ENCODE measurements at places on chromosomes 11 and 22.

- peak; percentile 37 for DNase-seq
These were observed 45.0 kb downstream of the OR6Q1 start for GRCh38 chr11:58075781-58076180.

DNA sequence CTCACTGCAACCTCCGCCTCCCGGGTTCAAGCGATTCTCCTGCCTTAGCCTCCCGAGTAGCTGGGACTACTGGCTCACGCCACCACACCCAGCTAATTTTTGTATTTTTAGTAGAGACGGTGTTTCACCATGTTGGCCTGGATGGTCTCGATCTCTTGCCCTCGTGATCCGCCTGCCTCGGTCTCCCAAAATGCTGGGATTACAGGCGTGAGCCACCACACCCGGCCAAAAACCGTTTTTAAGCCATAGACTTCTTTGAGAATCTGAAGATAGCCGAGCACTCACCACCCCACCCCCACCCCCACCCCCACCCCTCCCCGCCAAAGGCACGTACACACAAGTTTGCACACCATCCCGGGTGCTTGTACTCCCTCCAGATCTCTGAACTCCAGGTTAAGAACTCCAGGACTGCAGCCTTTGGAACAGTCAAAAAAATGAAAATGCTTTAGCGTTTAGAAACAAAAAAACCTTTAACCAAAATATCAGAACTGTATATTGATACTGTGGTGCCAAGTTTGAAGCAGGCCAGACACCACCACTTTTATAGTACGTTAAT is 1.5 kb downstream of the CRKL start:
- DNase-seq, result no peak

- DNase-seq, result no peak
These were observed 375.4 kb downstream of the DDX10 start for GRCh38 chr11:109040303-109040702.

DNA sequence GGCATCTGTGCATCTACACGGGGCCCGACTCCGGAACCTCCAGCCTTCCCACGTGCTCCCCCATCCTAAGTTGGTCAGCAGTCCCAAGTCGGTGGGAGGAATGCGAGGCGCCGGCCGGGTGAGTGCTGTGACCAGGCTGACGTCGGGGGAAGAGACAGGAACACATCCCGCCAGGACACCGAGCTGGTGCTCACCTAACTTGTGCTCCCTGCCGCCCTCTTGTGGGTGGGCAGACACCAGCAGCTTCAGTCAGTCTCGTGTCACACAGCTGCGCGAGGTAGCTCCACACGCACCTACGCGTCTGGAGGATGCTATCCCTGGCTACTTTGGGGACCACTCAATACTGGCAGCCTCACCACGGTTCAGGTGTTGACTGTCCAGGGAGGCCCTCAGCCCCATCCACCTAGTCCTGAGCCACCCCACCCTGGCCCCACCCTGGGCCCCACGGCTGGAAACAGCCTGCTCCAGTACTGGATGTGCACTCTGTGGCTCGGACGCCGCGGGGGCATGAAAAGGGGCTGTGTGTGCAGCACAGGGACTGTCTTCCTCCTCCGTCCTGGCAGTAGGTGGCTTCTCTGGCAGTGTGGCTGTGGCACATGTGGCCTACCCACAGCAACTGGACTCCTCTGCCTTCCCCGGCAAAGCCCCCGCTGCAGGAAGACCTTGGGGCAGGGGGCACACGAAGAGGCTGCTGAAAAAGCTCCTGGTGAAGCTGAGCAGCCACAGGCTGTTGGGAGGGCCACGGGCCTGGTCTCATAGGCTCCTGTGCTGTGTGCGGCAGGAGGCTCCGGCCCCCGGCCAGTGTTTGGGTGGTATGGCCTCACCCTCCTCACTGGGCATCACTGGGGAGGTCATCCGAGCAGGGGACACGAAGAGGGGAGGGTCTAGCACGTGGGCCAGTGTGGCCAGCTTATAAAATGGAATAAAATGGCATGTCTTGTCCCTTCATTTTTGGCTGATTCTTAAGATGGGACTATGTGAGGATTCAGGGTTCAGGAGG is 11.2 kb upstream of the BID start:
- peak; percentile 44 for DNase-seq

DNA sequence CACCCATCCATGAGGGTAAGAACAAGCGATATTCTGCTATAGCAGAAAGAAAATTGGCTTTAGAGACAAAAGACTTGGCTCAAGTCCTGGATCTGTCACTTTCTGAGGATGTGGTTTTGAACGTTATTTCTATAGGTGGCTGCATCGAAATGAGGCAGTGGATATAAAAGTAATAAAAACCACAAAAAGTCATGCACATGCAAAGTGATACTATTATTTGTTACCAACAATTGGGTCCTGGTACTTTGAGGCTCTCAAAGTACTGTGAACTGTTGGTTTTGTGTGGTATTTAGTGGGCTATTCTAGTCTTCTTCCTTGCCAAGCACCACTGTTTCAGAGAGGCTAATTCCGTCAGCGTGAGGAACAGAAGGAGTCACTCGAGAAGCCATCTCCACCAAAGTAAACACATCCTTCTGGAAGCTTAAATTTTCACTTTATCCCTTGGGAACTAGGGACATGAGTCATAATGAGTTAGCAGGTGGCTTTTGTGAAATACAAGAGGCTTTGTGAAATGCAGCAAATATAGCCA is 13.1 kb downstream of the UBASH3B start:
- DNase-seq, result peak; percentile 79

DNA sequence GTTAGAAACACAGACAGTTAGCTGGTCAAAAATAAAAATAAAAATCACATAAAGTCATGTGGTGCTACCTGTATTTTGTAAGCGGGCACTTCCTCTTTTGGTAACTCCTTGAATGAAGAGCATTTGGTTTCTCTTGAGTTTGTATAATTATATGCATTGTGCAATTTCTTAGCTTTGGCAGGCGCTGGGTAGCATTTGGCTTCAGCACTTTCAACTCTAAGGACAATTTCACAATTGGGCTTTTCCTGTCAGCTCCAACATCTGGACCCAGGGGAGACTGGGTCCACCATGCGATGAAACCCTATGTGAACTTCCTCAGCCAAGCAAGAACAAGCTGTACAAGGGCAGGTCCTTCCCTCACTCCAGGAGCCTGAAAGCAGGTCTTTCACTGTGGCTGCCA is 169.1 kb downstream of the RRAS2 start:
- peak; percentile 47 for DNase-seq

DNA sequence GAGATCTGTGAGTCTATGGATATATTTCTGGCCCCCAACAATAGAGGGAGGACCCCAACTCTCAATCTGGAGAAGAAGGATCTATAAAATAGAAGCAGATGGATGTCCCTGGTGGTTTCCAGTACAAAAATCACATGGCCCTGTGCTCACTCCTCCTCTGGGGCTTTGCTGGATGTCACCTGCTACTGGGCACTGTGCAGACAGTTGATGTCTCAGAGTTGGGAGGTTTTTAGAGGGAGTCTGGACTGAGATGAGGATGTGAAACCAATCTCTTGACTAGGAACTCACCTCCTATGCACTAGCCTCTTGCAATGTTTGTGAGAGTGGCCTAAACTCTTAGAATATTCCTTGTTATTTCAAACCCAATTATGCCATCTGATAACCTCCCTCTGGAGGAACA is 107.2 kb downstream of the SCN3B start:
- no peak for DNase-seq

GRCh38 chr11:114167771-114168448 is 108.4 kb downstream of the ZBTB16 start:
- DNase-seq, result no peak

DNA sequence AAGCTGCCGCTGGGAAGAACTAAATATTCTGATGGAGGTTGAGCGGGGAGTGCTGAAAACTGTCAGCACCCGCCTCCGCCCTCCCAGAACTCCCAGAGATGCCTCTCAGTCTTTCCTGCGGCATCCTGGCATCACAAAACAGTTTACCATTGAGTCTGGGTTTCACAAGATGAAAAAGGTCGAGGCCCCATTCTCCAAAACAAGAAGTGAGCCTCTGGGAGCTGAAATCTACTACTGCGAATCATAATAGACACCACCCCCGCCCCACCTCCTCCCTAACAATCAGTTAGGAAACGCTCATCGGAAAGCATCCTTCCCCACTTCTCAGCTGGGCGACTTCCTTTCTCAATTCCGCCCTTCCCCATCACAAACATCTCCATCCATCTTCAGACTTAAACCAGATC is 1.0 kb downstream of the SUN2 start:
- peak; percentile 45 for DNase-seq

DNA sequence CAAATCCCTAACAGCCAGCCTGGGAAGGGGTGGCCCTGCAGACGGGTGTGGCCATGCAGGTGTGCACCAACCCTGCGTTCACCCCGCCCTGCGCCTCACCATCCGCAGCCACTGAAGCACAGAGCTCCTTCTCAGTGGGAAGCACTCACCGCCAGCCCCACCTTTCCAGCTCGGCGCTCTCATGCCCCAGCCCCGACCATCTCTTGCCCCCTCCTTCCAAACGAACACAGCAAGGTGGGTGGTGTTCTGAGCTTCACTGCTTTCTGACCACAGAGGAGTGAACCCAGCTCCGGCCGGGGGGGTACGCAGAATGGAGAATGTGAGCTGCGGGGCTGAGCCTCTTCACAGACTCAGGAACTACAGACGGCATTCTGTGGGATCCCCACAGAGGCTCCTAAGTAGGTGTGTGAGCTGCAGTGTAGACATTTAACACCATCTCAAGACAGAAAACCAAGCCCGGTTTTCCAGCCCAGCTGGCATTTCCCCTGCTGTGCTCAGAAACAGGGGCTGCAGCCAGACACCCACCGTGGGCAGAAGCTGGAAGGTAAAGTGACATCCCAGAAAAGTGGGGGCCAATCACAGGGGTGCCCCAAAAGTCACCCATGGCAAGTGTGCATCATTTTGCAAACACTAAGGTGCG is 88.4 kb upstream of the RTL6 start:
- DNase-seq, result no peak

DNA sequence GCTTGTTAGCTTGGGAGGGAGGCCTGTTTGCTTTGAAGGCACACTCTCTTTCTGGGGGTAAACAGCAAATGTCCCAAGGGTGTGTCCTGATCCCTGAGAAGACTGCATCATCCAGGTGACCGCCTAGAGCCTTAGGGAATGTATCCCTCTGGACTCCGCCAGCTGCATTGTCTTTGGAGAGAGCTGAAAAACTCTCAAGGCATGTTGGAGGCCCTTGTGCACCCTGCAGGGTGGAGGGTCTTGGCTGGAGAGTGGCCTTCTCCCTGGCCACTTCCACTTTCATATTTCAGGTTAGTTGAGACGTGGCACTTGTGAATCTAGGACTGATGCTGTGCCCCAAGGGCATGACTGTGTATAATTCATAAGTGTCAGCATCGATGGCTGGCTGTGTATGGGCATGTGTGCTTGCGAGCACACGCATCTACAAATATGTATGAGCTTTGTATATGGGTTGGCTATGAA is 70.6 kb downstream of the ZBTB16 start:
- no peak for DNase-seq

- DNase-seq, result no peak
These were observed 68.7 kb downstream of the PPFIBP2 start for GRCh38 chr11:7582338-7582985.
